Kidney (tissue), 22 donors: ENCODE measurements at places on chromosomes 3 and 15.
A peak's percentile ranks its signal among the peaks of the same experiment; 100 is the strongest.

GRCh38 chr3:181362378-181362777 lies 349.3 kb upstream of the SOX2 start:
- DNase-seq = no peak

DNA sequence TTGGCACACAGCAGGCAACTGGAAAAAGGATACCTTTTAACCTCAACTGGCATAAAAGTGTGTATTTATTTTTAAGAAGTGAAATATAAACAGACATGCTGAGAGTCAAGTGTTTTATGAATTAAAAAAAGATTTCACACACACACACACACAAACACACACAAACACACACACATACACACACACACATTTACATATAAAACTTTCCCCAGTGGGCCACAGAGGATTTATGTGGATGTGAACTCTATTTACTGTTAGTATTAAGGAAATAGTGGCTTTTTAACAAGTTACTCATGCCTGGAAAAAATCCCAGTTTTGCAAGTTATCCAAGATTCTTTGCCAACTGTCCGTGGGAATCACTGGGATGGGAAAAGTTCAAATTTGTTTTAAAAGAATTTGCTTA lies 725.9 kb upstream of the NR2F2 start:
- no peak for DNase-seq

GRCh38 chr3:147049821-147050220 lies 356.5 kb downstream of the ZIC4 start:
- DNase-seq = no peak

DNA sequence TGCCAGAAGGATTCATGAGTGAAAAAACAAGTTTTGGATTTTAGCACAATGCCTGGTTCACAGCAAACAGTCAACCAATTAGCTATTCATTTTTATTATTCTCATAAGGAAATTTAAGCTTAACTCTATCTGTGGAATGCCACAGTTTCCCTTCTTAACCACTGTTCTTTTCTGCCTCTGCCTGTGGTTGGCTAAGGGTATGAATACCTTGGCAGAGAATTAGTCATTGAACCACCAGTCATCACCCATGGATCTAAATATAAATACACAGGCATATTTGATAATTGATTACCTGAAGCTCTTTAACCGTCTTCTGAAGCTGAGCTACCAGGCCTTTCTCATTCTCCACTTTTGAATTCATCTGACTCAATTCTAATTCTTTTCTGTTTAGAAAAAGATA lies 79.9 kb downstream of the MYH15 start:
- no peak for DNase-seq

GRCh38 chr3:72782521-72782920 lies 65.7 kb downstream of the SHQ1 start:
- no peak for DNase-seq

DNA sequence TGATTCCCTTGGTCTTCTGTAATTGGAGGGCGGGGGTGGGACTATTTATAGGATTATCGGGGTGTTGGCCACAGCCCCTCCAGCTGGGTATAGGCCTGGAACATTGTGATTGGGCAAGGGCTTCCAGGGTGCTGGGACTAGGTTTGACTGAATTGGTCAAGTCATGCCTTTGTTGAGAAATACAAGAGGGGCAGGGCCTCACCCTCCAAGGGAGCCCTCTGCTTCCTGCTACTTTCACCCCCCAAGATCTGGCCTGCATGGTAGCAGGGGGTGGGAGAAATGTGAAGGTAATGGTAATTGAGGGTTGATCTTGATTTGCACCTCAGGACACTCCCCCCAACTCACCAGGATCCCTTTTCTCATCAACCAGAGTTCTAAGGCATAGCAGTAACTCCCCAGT lies 25.2 kb downstream of the TRIM71 start:
- DNase-seq = no peak

- no peak for DNase-seq
Measured at GRCh38 chr15:38696109-38696727, 131.6 kb upstream of the RASGRP1 start.

- no peak for DNase-seq
Measured at GRCh38 chr15:61853195-61853594, 207.1 kb downstream of the VPS13C start.

GRCh38 chr3:8584661-8585060 lies 59.9 kb downstream of the SSUH2 start:
- DNase-seq = no peak

GRCh38 chr15:74227968-74228722 lies 8.0 kb upstream of the CCDC33 start:
- DNase-seq = peak; percentile 75

DNA sequence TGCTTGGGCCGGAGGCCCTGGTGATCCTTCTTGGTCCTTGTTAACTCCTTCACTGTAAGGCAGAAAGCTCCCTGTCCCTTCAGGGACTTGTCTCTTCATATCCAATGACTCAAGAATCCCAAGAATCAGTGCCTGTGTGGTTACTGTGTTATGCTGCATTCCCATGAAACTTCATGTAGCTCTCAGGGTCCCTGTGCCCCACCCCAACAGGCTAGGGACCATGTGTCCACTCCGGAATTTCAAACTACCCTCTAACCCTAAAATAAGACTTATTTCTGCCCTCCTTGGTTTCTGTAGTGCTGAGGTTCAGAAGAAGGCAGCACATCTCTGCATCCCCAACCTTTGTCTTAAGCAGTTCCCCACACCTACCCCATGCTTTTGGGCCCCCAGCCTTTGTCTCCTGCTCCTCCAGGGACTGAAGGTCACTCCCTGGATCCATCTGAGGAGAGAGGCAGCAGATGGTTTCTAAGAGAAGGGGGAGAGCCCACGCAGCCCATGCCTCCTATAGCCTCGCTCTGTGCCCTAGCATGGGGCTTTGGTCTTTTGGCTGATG lies 531 bp upstream of the MAP1A start:
- no peak for DNase-seq

DNA sequence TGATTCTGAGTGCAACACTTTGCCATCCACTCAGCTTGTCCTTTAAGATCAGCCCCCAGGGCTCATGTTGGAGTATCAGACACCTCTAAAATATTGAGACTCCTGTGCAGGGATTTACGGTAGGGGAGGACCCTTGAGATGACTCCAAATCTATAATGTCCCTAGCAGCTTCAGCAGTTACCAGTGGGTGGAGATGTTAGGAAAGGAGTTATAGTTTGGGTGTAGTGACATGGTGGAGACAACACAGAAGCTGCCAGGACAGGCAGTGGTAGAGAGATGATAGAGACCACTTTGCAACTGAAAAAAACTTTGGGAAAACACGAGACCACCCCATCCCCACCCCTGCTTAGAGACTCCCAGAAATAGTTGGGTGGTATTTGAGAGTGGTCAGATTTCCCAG lies 43.3 kb upstream of the GSK3B start:
- no peak for DNase-seq

DNA sequence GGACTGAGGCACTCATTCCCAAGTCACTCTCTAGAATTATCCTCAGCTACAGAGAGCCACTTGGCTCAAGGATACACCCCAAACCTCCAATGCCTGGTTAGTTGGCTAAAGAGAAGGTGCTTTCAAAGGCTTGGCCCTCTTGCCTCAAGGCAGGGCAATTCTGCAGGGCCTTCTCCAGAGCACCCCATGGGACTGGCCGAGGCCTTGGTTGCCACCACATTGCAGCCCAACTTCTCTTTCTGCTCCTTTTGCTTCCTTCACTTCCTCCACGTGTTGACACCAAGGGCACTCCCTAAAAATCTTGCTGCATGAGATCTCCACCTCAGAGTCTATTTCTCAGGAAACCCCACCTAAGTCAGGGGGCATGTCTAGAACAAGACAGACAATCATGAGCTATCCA lies 36.7 kb downstream of the MEGF11 start:
- DNase-seq = no peak

- DNase-seq = no peak
Measured at GRCh38 chr3:32423534-32423933, 31.9 kb downstream of the CMTM7 start.

DNA sequence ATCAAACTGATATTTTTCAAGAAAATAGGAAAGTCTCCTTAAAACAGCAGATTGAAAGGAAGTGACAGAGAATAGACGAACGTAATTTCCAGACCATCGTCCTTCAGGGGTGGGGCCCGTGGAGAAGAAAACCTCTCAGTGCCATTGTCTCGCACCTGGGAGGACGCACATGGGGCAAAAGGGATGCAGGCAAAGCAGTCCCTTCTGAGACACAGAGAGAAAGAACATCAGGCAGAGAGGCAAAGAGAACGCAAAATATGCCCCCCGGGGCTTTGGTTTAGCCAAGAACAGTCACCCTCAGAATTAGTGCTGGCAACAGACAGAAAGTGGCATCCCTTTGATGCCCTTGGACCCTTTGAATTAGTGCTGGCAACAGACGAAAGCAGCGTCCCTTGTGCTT lies 37.0 kb downstream of the MUC20 start:
- no peak for DNase-seq

DNA sequence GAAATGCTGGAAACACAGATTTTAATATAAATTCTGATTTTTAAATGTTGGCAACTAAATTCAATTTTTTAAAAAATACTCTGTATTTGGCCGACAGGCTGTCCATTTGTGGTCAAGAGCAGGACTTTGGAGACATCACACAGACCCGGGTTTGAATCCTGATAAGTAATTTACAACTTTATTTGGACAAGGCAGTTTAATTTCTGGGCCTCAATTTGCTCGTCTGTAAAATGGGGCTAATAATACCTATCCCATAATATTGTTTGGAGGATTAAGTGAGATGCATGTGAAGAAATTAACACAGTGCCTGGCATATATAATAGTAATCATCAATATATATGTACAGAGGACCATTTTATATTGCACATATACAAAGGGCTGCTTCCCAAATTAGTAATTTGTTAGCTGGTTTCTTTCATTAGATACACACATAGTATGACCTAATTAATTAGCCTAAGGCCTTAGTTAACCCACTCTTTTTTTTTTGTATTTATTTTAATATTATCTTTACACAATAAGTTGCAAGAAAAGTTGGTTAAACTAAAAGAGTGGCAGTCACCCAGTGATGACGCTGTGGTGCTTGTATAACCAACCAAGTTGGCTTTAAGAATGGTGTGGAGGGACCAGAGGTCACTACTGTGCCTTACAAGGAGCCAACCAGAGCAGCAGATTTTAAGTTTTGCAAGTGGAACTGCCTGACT lies 665 bp downstream of the PIGB start:
- DNase-seq = peak; percentile 17

DNA sequence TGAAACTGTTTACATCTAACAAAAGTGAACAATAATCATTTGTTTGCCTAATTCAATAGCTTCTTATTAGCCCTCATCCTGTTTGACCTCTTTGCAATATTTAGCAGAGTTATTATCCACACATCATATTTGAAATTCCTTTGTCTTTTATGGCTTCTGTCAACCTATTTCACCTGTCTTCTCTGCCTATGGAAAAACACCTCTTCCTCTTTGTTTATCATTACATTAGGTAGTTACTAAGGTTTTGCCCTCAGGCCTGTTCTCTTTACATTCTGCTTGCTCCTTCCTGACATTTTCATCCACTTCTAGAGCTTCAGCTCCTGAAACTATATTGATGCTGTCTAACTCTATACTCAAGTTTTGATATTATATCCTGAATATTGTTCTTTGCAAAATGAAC lies 183.0 kb downstream of the SUCNR1 start:
- DNase-seq = no peak

GRCh38 chr3:69072928-69073327 lies 7.2 kb downstream of the UBA3 start:
- no peak for DNase-seq

- no peak for DNase-seq
Measured at GRCh38 chr3:161171639-161172552, 49.2 kb upstream of the NMD3 start.

DNA sequence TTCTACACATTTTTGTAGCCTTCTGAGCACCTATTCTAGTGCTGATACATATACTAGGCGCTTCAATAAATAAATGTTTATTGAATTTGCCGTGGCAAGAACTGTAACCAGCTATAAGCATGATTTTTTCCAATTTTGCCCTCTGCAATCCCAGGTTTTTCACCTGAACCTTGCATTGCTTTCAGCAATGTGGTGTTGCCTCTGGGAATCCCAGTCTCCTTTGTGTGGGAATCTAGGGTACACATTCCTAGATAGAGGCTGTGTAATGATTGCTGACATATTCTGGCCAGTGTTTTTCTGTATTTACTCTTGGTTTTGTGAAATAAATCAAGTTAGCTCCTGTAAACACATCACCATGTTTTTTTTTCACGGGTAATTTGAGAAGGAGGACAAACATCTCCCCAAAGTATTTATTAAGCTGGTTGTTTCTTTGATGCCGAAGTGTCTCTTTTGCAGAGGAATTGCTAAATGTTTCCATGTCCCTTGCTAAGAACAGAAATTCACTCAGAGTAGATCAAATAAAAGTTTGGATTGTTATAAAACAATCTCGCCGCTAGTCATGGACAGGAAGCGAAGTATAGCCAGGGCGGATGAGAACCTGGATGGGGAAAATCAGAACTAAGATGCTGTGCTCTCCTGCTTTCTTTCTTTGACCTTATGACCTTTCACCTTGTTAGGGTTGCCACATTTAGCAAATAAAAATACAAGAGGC lies 1.2 kb downstream of the CFAP91 start:
- DNase-seq = peak; percentile 54

- no peak for DNase-seq
Measured at GRCh38 chr15:89936786-89937265, 24.1 kb upstream of the ARPIN start.

GRCh38 chr3:71090207-71090606 lies 493.3 kb downstream of the FOXP1 start:
- DNase-seq = no peak

- DNase-seq = no peak
Measured at GRCh38 chr15:71687902-71688508, 122.3 kb upstream of the NR2E3 start.

- no peak for DNase-seq
Measured at GRCh38 chr3:46096336-46096735, 69.1 kb upstream of the XCR1 start.

DNA sequence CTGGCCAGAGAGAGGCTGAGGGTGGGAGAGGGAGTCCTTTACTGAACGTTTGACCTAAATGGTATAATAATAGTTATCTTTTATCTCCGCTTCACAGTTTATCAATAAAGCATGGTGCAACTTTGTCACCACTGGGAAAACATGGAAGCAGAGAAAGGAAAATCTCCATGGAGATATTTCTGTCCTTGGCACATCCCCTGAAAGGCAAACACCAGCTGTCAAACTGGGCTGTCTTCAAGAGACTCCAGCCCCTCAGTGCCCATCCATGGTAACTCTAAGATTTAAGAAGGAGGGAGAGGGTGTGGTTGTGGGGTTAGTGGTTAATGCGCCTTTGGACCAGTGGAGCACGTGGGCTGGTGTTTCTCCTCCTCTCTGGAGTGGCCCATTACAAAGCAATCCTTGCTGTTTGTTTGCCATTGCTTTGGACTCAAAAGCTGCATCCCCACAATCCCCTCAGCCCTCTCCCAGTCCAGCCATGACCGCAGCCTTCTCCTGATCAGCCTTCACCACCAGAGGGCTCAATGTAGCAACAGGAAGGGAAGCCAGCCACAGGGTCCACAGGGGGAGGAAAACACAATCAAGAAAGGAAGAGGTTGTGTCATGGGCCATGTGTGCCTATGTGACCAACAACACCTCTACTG lies 38.2 kb upstream of the FAM174B start:
- no peak for DNase-seq

DNA sequence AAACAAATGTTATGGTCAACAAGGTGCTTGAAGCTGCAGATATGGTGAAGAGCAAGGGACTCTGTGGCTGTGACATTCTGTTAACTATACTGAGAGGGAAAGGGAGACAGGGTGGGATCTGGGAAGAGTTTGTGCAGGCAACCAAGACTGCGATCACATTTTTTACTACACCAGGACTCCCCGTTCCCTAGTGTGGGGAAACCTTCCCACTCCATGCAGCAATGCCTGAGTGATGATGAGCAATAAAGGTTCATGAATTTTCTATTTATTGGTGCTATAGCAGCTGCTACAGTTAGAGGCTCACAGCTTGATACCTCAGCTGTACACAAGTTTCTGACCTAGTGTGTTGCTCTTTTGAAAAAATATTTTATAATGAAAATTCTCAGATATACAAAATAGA lies 160.9 kb upstream of the SGO1 start:
- no peak for DNase-seq
